ENCODE measurements at places on chromosomes 7 and 10. TPM values are rescaled to one million over a fixed set of nuclear protein-coding genes. Genes with fewer than 3 reads are reported as not detected.

DNA sequence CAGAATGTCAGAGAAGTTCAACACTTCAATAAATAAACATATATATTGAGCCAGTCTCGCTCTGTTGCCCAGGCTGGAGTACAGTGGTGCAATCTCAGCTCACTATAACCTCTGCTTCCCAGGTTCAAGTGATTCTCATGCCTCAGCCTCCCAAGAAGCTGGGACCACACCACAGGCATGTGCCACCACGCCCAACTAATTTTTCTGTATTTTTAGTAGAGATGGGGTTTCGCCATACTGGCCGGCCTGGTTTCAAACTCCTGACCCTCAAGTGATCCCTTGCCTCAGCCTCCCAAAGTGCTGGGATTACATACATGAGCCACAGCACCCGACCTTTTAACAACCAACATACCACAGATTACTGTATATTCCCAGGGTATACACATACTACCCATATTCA, 134.2 kb downstream of the JMJD1C start:
- DNase-seq: no peak

DNA sequence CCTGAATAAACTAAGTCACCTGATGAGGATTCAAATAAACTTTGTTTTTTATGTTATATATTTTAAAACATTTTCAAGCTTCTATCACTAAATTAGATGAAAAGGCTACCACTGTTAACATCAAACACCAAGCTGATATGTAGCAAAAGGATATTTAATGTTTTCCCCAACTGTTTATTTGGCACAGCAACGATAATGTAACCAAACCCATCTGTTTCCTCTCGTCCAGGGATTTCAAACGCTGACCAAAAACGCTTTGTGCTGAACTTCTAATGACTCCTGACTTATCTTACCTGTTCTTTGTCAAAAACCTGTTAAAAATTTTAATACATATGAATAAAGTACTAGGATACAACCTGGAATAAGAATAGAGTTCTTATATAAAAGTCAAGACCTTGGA, 30.5 kb downstream of the DCLRE1A start:
- DNase-seq: no peak

DNA sequence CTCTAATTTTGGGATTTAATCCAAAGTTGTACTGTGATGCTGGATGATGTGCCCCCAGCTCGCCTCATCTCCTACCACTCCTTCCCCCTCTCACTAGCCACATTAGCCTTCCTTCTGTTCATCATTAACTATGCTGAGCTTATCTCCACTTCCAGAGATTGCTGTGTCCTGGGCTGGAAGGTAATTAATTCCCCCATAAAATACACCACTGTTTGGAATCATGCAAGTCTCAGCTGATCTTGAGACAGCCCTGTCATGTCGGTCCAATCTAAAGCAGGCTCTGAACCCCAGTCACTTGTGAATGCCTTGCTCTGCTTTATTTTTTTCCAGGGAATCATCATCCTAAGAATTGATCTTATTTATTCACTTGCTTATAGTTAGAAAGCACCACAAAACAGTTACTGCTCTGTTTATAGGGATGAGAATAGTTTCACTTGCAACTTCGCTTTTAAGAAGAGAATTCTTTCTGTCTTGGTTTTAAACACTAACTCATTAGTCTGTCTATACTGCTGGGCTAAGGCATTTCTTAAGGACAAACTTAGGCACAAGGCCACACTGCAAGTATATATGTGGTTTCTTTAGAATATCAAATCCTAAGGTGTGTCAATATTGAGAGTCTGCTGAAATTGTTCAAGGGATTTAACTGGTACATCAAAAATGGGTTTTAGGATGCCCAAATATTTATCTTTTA, 341.1 kb upstream of the SEMA3A start:
- no peak for DNase-seq

DNA sequence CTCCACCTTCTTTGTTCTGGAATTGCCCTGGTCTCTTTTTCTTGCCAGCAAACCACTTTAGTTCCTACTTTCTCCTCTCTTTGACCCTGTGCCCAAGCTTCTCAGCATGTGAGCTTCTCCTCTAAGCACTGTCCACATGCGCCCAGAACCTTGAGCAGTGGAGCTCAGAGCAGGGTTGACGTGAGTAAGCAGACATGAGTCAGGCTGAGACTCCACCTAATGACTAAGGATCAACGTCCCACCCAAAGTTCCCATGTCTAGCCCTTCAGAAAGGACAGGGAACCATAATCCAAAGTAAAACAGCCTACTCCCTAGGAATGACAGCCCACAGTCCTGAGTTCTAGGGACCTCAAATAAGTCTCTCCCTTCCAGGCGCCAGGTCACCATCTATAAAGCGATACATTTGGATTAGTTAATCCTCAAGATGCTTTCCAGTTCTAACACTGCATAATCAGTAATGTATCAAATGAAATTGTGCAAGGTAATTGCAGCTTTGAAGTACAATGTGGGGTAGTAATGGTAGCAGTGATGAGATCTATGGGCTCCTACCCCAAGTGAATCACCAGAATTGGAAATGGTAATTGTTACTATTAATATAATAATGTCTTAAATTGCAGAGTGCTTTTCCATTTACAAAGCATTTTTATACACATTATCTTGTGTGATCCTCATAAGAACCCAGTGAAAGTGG, 44.5 kb downstream of the KCNMA1 start:
- peak; percentile 100 for DNase-seq

GRCh38 chr7:100835903-100836811, 8.8 kb upstream of the EPHB4 start:
- no peak for DNase-seq

Gene GPR26
- total RNA-seq: not detected

Gene SRRM3
- total RNA-seq: 3.2 TPM
